Stimulated activated CD4-positive, alpha-beta T cell treated with anti-CD3 and anti-CD28 coated beads, TNF-alpha, amount 100 ng/mL, for 4 hours (primary cell): ENCODE measurements at places on chromosomes 6 and 20.

- DNase-seq = no peak
These were observed 19.5 kb upstream of the ASXL1 start for GRCh38 chr20:32338665-32339064.

DNA sequence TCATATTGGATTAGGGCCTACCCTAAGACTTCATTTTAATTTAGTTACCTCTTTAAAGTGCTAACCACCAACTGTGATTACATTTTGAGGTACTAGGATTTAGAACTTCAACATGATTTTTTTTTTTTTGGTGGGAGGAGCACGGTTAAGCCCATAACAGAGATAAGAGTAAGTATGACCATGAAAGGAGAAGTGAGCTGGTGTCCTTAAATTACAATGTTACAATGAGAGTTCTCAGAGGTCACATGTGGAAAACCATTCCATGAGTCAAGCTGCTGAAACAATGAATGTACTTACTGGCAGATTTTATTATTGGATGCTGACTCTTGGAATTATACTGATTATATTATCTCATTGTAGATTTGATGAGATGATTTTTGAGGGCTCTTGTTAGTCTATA lies 779.3 kb upstream of the CITED2 start:
- DNase-seq = no peak

DNA sequence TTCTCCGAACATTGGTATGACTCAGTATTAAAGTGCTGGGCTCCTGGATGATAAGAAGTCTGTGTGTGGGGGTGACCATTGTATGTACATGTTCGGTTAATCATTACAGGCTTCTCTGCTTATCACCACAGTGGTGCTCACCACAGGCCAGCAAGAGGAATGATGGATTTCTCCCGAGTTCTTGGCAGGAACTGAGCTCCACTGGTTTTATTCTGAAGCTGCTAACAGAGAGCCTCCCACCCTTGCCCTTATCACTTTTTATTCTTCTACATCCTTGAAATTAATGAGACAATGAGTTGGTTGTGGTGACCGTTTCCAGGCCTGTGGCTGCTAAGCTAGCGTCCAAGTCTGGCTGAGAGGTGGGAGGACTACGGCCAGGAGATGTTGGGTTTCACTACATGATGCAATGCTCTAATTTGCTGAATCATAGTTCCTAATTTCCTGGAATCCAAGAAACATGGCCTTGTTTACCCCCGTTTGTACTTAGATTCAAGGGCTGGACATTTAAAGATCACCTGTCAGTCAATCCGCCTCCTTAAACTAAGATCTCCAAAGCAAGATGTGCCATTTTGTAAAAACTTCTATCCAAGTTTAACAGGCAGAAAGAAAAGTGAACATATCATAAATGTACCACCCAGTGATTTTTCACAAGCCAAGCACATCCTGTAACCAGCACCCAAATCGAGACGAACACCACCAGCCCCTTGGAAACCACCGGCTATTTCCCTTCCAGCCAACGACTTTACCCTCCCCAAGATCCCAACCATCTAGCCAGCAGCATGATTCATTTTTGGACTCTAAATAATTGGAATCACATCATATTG lies 172.5 kb downstream of the FOXA2 start:
- DNase-seq = no peak

GRCh38 chr6:113451049-113451448 lies 406.1 kb upstream of the MARCKS start:
- DNase-seq = no peak

- no peak for DNase-seq
These were observed 119.6 kb downstream of the TFAP2C start for GRCh38 chr20:56748476-56749377.

DNA sequence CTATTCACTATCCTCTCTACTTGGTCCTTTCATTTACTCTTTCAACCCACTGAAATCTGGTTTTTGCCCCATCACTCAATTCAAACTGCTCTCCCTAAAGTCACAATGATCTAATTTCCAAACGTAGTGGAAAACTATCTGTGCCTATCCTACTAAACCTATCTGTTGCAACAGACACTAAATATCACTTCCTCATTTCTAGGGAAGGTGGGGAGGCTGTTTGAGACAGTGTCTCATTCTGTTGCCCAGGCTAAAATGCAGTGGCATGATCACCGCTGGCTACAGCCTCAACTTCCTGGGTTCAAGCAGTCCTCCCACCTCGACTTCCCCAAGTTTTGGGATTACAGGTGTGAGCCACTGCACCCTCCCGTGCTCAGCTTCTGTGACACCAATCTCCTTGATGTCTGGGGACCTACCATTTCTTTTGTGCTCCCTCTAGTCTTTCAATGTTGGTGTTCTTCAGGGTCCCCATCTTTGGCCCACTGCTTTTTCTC lies 8.8 kb downstream of the RANBP9 start:
- DNase-seq = no peak

DNA sequence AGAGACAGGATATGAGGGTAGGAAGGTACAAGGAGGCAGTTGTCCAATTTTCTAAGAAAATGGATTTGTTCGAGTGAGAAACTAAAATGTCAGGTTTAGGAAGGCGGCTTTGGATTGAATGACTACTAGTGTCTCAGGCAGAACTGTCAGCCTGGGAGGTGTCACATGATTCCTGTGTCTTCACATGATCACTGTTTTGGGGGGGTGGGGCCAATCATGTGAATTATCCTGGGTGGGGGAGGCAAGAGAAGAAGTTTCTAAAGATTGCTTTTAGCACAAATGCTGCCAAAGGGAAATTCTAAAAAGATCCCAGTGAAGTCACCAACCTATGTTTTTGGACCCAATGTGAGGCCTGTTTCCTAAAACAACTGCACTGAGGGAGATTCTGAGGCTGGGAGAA lies 2.3 kb downstream of the SIRPA start:
- DNase-seq = no peak

DNA sequence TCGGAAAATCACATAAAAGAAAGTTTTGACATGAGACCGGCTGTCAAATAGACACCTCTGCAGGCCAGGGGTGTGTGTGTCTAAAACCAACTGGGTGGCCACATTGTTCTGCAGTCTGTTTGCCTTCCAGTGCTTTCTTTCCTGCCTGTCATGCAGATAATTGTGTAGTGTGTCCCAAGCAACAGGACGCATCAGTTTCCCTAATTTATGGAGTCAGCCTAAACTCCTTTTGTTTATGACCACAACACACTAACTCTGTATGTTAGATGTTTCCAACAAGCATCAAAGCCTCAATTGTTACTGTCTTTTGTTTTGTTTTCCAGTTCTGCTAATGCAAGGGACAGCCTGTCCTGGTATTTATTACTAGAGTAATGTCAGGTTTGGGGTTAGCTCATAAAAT lies 205.7 kb downstream of the ATXN1 start:
- DNase-seq = no peak

DNA sequence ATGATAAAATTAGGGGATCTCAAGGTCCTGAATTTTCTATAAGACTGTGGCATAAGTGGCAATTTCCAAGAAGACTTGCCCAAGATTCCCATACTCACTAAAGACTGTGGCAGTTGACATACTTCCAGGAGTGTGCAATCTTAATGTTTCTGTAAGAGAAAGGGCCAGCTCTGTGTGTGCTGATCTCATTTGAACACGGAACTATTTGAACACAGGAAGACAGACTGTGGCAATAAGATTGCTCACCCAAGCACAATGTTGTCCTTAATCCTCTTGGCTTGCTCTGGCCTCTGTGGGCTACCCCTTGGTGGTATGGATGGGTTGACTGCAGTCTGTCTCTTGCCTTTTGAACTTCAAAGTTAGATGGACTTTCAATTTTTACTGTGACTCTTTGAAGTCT lies 151.4 kb downstream of the PHF3 start:
- no peak for DNase-seq

DNA sequence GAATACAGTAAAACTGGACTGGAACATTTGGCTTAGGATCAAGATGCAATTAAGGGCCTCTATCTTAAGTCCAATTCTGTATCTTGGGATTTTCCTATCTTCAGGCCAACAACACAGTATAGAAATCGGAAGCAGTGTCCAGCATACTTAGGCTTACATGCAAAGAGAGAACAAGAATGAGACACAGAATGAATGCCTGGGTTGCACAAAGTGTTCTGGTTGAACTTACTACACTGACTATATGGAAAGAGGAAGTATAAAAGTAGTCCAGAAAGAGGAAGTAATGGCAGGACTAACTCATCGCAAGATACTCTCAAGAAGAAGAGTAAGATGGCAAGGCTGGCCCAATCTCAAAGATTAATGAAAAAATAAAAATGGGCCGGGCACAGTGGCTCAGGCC lies 87.6 kb downstream of the BTBD9 start:
- no peak for DNase-seq

DNA sequence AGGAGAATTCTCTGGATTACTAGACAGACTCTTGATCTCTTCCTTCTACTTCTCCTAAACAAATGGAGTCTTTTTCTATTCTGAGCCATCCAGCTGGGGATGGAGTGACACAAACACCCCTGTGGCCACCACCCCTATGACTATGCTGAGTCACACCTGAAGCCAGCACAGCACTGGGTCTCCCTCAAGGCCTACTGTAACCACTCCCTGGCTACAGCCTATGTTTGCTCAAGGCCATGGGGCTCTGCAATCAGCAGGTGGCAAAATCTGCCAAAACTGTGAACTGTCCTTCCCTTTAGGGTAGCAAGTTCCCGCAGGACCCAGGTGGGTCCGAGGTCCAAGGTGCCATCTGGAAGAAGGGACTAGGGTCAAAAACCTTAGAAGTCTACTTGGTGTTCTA lies 132.3 kb downstream of the TINAG start:
- DNase-seq = no peak

- no peak for DNase-seq
These were observed 156.2 kb downstream of the BTBD9 start for GRCh38 chr6:38483526-38483925.

GRCh38 chr6:153790048-153790447 lies 249.0 kb upstream of the OPRM1 start:
- no peak for DNase-seq

DNA sequence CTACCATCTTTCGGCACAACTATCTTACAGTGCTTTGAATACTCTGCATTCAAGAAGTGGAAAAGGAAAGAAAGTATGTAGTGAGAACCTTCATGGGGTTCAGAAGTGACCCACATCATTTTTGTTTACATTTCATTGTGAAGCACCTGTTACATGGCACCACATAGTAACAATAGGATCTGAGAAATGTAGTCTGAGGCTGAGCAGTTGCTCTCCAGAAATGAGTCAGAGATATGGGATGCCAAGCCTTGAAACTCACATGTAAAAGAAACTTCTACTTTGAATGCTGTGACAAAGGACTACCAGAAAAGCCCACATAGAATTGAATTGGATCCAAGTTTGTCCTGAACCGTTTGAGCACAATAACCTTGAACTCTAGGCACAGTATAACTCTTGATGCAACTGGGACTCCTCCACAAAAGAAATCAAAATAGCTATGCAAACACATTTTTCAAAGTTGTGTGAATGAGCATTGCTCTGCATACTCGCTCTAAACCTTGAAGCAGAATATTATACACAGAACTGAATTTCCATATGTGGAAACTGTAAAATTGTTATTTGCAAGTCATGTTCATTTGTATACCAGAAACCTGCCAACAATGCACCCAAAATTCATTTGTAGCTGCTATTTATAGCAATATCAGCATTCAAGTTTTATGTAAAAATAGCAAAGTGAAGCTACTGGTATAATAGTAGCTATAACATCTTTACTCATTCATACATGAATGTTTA lies 400.9 kb upstream of the POU3F2 start:
- no peak for DNase-seq

GRCh38 chr20:4449957-4450715 lies 271.6 kb upstream of the PRND start:
- no peak for DNase-seq

- no peak for DNase-seq
These were observed 8.3 kb upstream of the WFDC2 start for GRCh38 chr20:45461225-45461624.

GRCh38 chr20:36917943-36918342 lies 33.6 kb downstream of the SAMHD1 start:
- no peak for DNase-seq

DNA sequence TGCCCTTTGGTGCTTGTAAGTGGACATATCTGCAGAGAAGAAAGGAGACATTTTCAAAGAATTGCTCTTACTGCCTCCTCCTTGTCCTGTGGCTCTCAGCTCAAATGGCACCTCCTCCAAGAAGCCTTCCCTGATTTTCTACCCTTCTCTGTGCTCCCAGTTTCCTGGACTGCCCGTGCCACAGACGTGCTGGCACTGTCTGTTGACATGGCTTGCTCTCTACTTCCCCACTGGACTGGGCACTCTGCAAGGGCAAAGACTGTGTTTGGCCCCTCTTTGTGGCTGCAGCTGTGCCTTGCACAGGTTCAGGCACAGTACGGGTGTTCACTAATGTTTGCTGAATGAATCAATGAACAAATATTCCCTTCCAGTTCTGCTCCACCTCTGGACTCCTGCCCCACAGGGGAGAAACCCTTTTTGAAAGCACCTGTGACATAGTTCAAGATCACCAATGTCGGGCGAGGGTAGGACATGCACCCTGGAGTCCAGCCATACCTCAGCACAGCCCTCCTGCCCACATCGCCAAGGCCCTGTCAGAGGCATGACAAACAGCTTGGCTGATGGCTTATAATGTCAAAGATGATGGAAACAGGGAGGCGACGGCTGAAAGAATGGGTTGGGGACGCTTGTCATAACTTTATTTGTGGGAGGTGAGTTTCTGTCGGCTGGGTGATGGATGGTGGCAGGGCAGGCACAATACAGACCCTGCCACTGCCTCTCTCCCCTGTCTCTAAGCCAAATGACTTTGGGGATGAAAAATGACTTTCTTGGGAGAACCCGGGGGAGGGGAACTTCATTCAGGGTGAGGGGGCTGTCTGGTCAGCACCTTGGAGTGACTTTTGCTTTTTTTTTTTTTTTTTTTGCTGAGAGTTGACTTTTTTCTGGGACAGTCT lies 15.6 kb upstream of the CTNNBL1 start:
- no peak for DNase-seq

- no peak for DNase-seq
These were observed 125.6 kb downstream of the TSHZ2 start for GRCh38 chr20:53097791-53098190.

- DNase-seq = peak; percentile 50
These were observed 59.4 kb downstream of the GFOD1 start for GRCh38 chr6:13427801-13428582.

- no peak for DNase-seq
These were observed 17.8 kb upstream of the AAR2 start for GRCh38 chr20:36218380-36219064.

- no peak for DNase-seq
These were observed 28.2 kb downstream of the CGA start for GRCh38 chr6:87066449-87067333.

DNA sequence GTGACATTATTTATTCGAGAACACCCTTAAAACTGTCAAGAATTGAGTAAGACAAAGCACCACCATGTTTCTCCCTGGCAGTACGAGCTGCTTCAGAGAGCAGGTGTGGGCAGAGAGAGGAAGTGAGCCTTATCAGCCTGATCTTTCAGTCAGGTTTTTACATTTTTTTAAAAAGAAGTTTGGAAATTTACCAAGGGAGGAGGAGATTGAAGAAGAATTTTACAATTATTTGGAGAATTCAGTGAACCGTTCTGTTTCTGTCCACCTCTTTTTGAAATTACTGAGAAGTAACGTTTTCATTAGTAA lies 75.5 kb downstream of the ZDHHC14 start:
- DNase-seq = no peak
